Psoas muscle (tissue), 8 donors: ENCODE measurements at places on chromosomes 12 and 14. TPM values are rescaled to one million over a fixed set of nuclear protein-coding genes. Genes with fewer than 3 reads are reported as not detected.

DNA sequence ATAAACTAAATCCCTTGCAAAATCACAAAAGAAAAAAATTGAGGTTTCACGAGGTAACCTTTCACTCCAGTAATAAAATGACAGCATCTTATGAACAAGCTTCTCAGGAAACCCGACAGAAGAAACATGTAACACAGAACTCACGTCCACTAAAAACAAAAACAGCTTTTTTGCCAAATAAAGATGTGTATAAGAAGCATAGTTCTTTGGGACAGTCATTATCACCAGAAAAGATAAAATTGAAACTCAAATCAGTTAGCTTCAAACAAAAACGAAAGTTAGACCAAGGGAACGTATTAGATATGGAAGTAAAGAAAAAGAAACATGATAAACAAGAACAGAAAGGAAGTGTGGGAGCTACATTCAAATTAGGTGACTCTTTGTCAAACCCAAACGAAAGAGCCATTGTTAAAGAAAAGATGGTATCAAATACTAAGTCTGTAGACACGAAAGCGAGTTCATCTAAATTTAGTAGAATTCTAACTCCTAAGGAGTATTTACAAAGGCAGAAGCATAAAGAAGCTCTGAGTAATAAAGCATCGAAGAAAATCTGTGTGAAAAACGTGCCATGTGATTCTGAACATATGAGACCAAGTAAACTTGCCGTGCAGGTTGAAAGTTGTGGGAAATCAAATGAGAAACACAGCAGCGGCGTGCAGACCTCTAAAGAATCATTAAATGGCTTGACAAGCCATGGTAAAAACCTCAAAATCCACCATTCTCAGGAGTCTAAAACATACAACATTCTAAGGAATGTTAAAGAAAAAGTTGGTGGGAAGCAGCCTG lies 25.8 kb downstream of the RESF1 start:
- DNase-seq: no peak

DNA sequence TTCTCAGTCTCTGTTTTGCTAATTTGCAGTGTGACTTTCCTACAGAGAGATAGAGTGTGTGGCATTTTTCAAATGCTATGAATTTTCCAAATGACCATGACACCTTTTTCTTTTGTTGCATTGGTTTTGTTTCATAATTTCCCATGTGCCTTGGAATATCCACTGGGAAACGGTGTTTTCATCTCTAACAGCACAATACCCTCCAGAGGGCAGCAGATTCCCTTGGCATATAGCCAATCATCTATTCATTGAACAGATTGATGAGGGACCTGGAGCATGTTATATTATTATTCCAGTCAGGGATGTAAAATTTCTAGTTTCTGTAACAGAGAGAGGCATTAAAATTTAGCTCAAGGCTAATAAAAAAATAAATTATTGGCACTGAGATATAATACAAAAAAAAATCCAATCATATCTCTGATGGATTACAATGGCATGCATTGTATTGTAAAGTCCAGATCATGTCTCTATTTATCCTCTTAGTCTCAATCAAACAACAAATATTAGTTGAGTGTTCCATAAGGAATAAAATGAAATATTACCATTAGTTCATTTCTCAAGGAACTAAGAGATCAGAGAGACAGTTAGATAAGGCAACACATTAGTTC lies 29.6 kb upstream of the NTN4 start:
- DNase-seq: no peak

DNA sequence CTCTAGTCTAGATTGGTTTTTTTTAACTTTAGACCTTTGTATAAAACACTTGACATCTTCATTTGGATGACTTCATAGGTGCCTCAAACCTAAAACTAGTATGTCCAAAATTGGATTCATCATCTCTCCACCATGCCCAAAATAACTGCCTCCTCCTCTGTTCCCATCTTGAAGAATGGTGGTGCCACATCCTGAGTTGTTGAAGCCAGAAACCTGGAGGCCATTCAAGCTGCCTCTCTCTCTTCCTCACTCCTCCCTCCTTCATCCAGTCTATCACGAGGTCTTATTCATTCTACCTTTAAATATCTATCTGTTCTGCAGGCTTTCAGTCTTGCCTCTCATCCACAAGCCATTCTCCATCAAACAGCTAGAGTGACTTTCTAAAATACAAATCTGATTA lies 26.5 kb upstream of the USP44 start:
- no peak for DNase-seq

DNA sequence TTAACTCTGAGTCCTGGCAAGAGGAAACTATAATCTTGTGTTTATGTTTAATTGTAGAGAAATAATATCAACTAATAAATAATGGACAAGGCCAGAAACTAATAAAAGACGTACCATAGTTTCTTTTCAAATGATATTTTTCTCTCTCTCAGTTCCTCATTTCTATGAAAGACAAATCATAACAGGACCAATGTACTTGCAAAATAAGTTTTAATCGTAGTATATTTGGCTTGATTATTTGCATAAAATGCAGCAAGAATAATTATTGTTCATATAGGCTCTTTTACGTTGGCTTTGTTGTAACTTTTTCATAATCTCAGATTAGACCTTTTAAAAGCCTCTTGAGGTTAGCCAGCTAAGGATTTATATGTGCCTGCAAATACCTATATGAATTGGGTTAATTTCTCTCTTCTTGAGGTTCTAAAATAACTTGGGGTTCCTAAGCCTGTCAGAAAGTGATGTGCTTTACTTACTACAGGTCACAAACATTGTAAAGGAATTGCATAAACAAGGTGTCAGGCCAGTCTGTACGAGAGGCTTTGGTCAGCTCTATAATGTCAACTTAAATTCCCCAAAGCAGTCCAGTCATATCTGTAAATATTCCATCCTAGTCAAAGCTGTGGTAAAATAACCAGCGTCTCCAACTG lies 152.8 kb upstream of the PTPRQ start:
- no peak for DNase-seq

Gene GDF3
- 0.30 TPM for total RNA-seq
